ENCODE measurements at places on chromosomes 11 and 22.

GRCh38 chr11:118005224-118006152, 19.3 kb downstream of the IL10RA start:
- DNase-seq, result no peak

DNA sequence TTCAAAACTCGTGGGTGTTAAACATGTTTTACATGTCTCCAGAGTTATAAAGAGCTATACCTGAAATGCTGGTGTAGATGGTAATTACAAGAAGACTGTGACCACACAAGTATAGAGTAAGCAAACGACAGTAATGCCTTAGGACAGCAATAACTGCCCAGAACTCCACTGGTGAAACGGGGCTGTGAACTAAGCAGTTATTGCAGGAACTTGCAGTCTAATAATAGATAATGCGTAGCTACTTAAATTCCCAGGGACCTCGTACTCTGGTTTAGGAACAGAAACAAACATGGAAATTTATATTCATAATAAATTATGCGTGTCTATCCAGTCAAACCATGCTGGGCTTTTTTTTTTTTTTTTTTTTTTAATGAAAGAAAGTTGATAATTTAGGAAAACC, 24.9 kb upstream of the TP53AIP1 start:
- DNase-seq, result no peak

- no peak for DNase-seq
Measured at GRCh38 chr11:2436013-2436520, 8.2 kb downstream of the TRPM5 start.

DNA sequence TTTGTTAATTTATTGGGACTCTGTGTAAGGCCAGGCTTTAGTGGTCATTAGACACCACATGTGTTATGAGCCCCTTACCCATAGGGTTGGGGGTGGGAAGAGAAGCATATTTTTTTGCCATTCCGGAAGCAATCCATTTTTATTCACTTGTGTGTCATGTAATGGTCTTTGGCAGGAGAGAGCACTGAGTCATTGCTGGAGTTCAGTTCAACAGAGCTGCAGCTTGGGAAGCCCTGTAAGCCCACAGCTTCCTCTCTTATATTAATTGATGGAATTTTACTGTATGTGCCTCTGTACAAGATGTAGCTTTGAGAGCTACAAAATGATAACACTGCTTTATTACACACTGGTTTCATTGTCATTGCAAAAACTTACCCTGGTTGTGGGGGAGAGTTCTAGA, 177.3 kb upstream of the SORL1-AS1 start:
- DNase-seq, result peak; percentile 41

- DNase-seq, result no peak
Measured at GRCh38 chr22:34886391-34886790, 179.6 kb upstream of the ISX start.

DNA sequence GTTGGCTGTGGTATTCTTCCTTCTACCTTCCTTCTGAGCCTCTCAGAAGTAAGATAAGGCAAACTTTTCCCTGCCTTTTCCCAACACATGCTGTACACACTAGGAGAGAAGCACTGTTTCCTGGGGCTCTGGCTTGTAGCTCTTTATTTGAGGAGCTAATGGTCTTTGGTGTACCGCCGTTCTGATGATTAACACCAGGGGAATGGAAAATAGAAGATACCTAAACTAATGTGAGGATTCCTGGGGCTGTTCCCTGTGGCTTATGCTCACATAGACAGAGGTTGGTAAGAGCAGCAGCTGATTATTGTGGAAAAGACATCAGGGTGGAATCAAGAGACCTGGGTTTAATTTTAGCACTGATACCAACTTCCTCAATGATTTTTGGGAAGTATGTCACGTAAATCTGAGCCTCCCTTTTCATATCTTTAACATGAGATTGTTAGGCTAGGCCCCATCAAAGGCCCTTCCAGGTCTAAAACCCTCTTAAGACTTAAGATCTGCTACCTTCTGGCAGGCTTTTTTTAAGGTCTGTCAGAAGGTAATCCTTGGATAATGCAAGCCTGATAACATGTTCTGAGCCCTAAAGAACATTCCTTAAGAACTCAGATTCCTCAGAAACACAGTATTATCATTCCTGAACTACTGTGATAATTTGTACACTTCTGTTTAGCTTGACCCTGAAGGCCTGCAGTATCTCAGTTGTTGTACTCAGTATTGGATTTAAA, 24.8 kb upstream of the RCE1 start:
- DNase-seq, result no peak

- peak; percentile 68 for DNase-seq
Measured at GRCh38 chr11:64868904-64869570, 9.4 kb downstream of the EHD1 start.

GRCh38 chr11:26028393-26028911, 303.5 kb upstream of the ANO3 start:
- peak; percentile 61 for DNase-seq

DNA sequence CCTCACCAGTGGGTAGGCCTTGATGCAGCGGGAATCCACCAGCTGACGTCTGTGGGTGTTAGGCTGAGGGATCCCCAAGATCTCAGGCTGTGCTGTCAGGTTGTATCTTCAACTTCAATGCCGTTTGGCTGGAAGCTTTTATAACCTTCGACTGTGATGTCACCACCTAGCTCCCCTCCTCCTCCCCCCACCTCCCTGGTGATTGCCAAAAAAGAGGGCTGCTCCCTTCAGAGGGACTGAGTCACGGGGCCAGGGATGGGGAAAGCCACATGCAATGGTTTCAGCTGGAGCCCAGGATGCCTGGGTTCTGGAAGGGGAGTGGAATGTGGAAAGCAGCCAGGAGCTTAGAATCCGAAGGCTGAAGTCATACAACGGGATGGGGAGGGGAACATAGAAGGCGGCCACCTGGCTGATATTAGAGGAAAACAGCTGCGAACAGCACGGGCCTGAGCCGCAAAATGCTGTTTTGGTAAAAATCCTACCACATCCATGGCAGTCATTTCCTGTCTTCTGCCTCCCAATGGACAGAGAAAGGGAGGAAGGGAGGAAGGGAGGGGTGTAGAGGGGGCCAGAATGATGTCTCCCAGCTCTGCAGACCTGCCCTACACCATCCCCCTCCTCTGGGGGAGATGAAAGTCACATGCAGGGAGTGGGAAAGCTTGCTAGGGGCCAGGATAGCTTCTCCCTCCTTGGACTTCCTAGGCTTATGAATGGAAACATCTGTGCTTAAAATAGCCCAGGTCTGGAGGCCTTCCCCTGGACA, at the start of gene LRRN4CL:
LRRN4CL (minus strand) TSS at position 110 of the 763 bp plus-strand sequence. CDS start 1,022 bp downstream, outside the sequence.
- no peak for DNase-seq

- no peak for DNase-seq
Measured at GRCh38 chr11:34154059-34154875, 48.8 kb downstream of the NAT10 start.

GRCh38 chr11:102226702-102227490, 90.4 kb upstream of the BIRC3 start:
- no peak for DNase-seq

- no peak for DNase-seq
Measured at GRCh38 chr11:33691066-33691864, 9.4 kb downstream of the C11orf91 start.

DNA sequence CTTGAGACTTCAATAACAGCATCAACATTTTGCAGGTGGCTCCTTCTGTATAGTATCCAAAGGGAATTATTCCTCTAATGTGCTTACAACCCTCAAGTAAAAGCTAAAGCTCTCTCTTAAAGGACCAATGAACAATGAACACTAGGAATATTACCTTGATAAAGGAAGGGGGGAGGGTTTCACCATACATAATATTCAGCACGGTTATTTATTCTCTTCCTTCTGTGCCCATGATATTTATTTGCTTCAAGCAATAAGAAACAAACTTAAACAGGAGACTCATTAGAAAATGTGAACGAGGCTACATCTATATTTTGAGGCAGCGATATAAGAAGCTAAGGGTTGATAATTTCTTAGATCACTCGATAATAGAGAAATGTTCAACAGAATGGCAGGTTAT, 21.2 kb downstream of the BLID start:
- DNase-seq, result no peak

- DNase-seq, result peak; percentile 94
Measured at GRCh38 chr11:71240865-71241691, 11.3 kb downstream of the SHANK2 start.

DNA sequence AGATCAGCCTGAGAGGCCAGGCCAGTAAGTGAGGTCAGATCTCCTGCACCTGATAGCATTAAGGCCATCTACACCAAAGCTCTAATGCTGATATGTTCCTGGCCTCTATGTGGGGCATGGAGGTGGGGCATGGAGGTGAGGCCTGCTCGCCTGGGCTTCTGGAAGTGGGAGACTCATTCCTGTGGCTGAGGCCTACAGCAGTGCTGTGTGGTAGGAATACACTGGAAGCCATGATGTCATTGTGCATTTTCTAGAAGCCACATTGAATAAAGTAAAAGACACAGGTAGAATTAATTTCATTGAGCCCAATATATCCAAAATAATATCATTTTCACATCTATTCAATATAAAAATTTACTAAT, 2.7 kb downstream of the PNPLA3 start:
- no peak for DNase-seq

GRCh38 chr11:64762277-64762673, 2.5 kb upstream of the PYGM start:
- DNase-seq, result no peak

DNA sequence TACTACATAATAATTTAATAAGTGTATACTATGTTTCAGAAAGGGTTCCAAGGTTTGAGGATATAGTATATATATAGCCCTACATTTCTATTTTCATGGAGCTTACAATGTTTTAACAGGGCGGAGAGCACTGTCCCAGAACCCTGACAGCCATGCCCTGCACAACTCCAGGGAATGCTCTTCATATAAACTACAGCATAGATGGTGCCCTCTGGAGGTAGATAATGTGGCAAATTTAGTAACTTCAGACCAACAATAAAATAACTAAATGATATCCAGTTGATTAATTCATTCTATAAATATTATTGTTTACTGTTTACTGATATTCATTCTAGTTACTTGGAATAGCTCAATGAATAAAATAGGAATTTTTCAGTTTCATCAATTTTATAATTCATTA, 693.7 kb upstream of the CCDC179 start:
- no peak for DNase-seq

- no peak for DNase-seq
Measured at GRCh38 chr11:15845261-15845660, 511.1 kb downstream of the SOX6 start.

DNA sequence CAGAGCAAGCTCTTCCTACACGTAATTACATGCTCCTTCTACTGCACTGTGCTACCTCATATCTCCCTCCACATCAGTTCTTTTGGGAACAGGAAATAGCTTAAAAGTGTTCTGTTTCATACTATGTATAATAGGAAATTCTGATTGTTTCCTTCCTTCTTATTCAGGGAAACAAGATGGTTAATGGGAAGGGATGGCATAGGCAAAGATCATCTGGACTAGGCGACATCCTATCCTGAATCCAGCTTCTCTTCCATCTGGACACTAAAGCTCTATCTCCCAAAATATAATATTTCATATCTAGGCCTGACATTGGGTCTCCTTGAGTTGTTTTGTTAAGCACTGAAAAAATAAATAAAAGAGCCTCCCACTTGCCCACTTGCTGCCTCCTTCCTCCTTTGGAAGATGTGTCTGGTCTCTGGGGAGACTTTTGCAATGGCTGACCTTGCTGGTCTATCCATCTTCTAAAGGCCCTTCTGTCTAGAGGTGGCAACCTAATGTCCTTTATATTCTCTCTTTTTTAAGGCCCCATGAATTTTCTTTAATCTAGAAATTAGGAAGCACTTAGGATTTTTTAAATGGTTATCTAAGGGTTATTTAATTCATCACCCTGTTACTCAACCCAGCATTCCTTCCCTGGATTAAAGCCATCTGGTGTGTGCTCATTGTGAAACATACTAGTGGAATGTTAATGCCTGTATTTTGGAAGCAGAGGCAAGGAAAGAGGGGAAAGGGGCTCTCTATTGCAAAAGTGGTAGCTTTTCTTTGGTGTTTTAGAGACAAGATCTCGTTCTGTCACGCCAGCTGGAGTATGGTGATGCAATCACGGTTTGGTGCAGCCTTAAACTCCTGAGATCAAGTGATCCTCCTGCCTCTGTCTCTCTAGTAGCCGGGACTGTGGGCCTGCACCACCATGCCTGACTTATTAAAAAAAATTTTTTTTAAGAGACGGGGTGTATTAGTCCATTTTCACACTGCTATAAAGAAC, 20.6 kb downstream of the CLMP start:
- peak; percentile 80 for DNase-seq

DNA sequence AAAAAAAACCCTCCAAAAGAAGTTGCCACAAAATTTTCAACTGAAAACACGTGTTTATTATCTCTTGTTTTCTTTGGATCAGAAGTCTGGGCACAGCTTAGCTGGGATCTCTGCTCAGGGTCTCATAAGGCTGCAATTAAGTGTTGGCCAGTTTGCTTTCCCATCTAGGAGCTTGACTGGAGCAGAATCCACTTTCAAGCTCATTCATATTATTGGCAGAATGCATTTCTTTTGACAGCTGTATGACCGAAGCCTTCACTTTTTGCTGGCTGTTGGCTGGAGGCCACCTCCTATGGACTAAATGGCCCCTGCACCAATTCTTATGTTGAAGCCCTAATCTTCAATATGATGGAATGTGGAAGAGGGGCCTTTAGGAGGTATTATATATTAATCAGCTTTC, 139.6 kb downstream of the DDX10 start:
- DNase-seq, result no peak

DNA sequence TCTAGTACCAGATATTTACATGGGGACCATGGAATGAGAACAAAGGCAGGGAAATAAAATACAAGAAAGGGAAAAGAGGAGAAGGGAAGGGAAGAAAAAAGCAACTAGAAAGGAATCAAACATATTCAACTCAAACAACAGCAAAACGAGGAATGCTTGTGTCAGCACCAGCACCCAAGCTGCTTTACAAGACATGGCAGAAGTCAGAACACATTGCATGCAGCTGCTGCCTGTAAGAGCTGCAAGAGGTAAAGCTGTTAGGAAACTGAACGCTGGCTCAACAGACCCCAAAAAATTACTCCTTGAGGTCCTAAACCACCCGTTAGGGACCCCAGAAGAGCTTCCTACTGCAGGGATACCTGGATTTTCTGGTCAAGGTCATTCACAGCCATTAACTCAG, 296.9 kb downstream of the OPCML start:
- DNase-seq, result no peak

Data from HTR-8/SVneo (cell line).